ENCODE measurements at places on chromosomes 16 and 17. TPM values are rescaled to one million over a fixed set of nuclear protein-coding genes. Genes with fewer than 3 reads are reported as not detected.

The XPO6 gene
- 22.1 TPM for total RNA-seq

The GPR179 gene
- total RNA-seq = 0.09 TPM

The TBC1D3K gene
- total RNA-seq = not detected

The CDH13 gene
- 146 TPM for total RNA-seq

The TNS4 gene
- not detected for total RNA-seq

The FBXW10B gene
- total RNA-seq = 2.2 TPM

The MT1F gene
- total RNA-seq = 3.8 TPM

The DNASE1L2 gene
- 0.37 TPM for total RNA-seq

The STRADA gene
- total RNA-seq = 14.2 TPM

The RAB37 gene
- 2.5 TPM for total RNA-seq

The EVI2B gene
- total RNA-seq = 1.2 TPM

The TUBG2 gene
- total RNA-seq = 15.0 TPM

The ASPHD1 gene
- total RNA-seq = 0.59 TPM

The MINK1 gene
- total RNA-seq = 29.2 TPM

The TEKT1 gene
- total RNA-seq = not detected

The ST6GALNAC2 gene
- total RNA-seq = 5.3 TPM

The YBX2 gene
- 1.9 TPM for total RNA-seq

The SPATA32 gene
- not detected for total RNA-seq

The SULT1A4 gene
- total RNA-seq = 10.6 TPM

The OR2C1 gene
- not detected for total RNA-seq

The CDRT4 gene
- 1.1 TPM for total RNA-seq

The AATK gene
- 6.8 TPM for total RNA-seq

The MGAT5B gene
- not detected for total RNA-seq

The FA2H gene
- not detected for total RNA-seq

The KCNG4 gene
- total RNA-seq = not detected

The CAPN15 gene
- total RNA-seq = 15.7 TPM

The KRT20 gene
- not detected for total RNA-seq

The CASKIN1 gene
- 6.0 TPM for total RNA-seq

The PRSS36 gene
- 0.50 TPM for total RNA-seq

The KRT36 gene
- not detected for total RNA-seq

The AOC3 gene
- total RNA-seq = 7.7 TPM

The HOXB4 gene
- total RNA-seq = 1.6 TPM
